ENCODE measurements at places on chromosomes 16 and 17.

DNA sequence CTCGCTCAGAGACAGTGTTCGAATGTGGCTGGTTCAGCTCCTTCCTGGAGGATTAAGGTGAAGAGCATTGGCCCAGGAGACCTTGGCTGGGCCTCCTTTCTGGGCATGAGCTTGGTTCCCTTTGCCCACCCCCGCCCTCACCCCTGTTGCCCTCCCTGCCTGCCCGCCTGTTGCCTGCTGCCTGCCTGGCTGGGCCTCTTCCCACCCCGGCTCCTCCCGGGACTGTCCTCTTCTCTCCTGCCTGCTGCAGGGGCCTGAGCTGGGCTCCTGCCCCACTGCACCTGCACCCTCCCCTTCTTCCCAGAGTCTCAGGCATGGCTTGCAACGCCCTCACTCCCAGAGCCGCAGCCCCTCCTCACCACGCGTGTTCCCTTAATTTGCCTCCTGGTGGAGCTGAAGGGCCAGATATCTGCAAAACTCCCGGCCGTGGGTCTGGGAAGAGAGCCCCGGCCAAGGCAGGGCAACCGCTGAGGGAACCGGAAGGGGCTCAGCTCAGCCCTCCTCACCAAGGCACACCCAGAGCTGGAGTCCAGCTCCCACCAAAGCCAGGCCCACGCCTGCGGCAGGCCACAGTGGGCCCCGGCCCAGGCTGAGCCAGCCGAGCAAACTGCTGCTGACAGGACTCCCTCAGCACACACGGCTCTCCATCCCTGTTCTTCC is 31.2 kb downstream of the MNT start:
- DNase-seq = no peak

DNA sequence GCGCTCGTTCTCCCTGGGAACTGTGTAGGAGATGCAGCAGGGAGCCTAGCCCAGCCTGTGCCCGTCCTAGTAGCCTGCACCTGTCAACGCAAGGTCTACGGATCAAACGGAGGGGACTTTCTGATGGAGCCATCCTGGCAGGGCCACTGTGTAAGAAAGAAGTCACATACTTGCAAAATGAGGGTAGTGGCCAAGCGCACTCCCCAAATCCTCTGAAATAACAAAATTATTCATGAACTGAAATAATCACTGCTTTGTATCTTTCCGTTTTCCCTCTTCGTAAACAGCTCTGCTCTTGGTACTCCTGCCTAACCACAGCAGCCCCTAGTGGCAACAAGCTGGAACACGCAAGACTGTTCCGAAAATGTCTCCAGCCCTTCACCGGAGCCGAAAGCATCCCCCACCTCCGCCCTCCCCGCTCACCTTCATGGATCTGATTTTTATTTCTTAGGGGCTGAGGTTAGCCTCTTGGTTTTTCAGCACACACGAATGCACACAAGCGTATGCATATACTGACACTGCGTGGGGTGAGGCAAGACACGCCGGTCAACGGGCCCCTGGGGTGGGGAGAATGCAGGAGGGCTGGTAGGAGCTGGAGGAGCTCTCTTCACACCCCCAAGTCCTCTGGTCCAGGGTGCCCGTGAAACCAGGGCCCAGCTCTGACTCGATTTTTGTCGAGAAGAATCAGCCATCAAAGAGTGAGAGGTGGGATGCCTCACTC is 100.8 kb downstream of the ABCC12 start:
- DNase-seq = no peak

DNA sequence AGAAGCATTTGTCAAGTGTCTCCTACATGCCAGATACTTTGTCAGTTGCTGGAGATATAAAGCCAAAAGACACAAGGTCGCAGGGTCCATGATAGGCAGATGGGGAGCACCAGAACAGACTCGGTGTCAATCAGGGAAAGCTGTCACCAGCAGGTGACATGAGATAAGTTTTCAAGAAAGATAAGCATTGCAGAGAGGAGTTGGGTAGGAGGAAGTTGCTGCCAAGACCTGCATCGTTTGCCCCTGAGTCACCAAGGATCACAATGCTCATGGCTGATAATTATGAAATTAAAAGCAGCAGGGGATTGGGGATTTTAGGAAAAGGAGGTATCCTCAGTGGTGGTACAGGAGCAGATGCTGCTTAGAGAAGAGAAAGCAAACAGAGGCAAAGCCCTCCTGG is 551.1 kb upstream of the CDH11 start:
- no peak for DNase-seq

DNA sequence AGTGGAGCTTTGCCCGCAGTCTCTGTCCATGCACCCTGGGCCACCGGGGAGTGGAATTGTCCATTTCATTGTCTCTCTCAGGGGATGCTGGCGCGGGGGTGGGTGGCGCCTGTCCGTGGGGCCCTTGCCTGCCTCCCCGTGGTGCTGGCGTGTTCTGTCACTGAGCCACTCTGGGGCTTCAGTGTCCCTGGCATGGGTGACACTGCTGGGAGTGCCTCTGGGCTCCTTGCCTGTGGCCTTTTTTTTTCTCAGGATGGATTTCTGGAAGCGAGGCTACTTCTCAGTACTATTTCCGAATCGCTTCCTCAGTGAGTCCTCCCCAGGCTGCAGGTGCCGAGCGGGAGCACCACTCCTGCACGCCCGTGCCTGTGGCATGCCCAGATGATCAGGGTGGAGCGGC is 55.0 kb downstream of the PDPK1 start:
- DNase-seq = peak; percentile 47

DNA sequence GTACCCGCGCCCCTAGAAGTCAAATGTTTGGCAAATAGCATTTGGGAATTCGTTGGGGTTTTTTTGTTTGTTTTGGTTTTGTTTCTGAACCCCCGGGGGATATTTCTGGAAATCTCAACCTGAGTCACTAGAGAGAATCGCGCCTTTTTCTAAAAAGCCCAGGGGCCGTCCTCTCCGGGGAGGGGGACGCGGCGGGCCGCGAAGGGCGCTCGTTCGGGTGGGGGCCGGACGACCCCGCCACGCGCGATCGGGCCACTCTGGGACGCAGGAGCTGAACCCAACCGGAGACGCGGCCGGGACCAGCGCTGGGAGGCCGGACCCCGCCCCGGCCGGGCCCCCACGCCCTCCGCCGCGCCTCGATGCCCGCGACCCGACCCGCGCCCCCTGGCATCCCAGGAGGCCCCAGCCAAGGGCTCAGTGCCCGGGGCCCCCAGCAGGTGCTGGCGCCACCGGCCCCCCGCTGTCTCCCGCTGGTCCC is 302 bp downstream of the LITAF start:
- DNase-seq = no peak

DNA sequence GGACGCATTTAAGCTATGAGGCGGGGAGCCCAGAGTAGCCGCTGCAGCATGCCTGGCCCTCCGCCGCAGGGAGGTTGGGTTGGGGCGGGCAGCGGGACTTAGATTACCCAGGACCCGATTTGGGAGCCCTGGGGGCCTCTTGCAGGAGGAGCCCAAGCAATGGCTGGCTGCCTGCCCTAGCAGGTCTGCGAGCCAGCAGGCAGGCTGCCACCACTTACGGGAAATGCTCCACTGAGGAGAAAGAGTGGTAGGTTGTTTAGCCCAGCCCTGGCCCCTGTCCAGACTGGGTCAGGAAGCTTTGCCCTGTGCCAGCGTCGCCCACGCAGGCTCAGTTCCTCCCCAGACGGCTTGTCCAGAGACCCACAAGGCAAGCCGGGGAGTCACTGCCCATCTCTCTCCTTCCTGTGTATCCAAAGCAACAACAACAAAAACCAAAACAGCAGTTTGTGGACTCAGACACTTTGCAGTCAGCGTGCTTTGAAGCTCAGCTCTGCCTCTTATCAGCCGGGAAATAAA is 10.3 kb upstream of the TVP23A start:
- DNase-seq = peak; percentile 91

DNA sequence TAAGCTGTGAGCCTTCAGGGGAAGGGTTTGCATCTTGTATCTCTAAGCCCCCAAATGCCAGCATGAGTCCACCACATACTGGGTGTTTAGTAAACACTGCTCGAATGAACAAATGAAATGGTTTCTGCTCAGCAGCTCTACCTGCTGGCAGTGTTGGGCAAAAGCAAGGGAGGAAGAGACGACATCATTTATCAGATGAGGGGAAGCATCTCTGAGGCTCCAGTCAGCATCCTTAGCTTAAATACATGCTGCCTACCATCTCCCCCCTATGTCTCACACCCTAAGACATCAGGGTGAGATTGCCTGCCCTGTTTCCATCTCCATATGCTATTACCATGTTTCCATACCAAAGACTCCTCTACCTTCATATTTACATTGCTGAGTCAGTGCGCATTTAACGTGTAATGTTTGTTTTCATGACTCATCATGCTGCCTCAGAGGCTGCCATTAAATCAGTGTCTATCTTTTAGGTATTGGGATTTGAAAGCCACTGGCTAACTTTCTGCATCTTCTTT is 379.8 kb downstream of the UTP18 start:
- DNase-seq = no peak

DNA sequence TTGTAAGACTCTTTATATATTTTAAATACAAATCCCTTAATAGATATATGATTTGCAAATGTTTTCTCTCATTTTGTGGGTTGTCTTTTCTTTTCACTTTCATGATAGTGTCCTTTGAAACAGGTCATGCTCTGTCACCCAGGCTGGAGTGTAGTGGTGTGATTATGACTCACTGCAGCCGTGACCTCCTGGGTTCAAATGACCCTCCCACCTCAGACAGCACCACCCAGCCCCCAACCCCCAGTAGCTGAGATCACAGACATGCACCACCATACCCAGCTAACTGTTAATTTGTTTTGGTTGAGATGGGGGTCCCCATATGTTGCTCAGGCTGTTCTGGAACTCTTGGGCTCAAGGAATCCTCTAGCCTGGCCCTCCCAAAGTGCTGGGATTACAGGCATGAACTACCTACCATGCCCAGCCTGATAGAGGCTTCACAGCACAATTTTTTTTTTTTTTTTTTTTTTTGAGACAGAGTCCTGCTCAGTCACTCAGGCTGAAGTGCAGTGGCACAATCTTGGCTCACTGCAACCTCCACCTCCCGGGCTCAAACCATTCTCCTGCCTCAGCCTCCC is 18.5 kb upstream of the TMIGD1 start:
- DNase-seq = peak; percentile 49

GRCh38 chr17:44024853-44025252 is 10.1 kb upstream of the TMEM101 start:
- no peak for DNase-seq

GRCh38 chr17:17342242-17342945 is 39.2 kb downstream of the NT5M start:
- DNase-seq = no peak

DNA sequence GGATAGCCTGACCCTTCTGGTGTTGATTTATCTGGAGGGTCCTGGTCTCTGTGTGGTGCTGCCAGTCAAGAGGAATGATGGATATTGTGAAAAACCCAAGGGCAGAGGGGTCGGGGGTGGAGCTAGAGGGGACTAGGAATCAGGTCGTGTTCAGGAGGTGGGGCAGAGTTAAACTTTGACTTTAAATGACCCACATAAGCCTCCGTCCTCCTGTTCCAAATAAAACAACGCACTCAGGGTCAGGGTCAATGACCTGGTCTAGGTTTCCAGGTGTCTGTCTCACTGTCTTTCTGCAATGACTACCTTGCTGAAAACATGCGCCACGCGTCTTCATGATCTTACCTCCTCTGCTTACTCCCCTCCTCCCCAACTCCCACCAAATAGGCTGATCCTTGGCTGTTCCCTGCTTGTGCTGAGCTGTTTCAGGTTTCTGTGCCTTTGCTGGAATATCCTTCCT is 14.7 kb downstream of the AOC3 start:
- no peak for DNase-seq

DNA sequence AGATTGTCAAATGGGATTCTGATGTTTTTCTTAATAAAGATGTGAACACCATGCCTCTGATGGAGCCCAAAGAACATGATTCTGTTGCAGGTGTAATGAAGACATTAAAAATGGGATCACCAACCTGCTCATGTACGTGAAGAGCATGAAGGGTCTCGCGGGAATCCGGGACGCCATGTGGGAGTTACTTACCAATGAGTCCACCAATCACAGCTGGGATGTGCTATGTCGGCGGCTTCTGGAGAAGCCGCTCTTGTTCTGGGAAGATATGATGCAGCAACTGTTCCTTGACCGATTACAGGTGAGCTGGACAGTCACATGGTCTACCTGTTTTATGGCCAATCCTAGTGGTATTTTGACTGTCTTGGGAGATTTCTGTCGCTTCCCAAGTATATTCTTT is 7.6 kb downstream of the COG1 start:
- DNase-seq = no peak

DNA sequence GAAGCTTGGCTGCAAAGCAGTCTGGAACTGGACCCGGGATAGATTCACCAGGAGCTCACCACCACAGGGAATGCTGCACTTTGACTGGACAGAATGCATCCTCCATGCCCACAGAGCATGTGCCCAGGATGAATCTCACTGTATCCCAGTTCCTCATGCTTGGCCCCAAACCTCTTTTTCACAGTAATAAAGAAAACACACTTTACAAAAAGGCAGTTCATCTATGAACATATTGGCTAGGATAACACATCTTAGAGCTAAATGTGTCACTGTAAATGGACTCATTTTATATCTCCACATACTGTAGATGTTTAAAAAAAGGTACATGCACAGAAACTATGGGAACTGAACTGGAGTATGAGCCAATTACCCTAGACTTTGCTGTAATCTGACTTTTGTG is 266.9 kb downstream of the TOX3 start:
- no peak for DNase-seq

- DNase-seq = no peak
Observed at GRCh38 chr17:30290696-30291542, 825 bp downstream of the BLMH start.

DNA sequence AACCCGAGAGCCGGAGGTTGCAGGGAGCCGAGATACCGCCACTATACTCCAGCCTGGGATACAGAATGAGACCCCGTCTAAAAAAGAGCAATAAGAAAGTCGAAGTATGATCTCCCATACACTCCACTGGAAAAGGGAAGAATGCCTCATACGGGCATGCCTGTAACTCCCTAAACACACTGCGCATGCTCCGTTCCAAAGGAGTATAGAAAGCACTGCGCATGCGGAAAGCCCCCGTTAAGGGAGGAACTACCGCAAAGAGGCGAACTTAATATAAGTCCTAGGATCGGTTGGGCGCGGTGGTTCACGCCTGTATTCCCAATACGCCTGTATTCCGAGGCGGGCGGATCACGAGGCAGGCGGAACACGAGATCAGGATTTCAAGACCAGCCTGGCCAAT is 313.1 kb upstream of the ERCC4 start:
- no peak for DNase-seq

DNA sequence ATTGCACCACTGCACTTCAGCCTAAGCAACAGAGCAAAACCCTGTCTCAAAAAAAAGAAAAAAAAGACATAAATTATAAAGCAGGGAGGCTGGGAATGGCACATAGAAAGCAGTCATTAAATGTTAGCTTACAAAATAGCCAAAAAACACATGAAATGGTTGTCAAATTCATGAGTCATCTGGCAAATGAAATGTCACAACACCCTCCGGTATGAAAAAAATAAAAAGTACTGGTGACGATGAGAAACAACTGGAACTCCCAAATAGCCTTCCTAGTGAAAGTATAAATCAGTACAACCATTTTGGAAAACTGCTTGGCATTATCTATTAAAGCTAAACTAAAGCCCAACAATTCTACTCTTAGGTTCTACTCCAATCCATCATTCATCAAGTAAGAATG is 3.5 kb upstream of the KATNB1 start:
- no peak for DNase-seq
